ENCODE measurements at places on chromosomes 3 and 15.

DNA sequence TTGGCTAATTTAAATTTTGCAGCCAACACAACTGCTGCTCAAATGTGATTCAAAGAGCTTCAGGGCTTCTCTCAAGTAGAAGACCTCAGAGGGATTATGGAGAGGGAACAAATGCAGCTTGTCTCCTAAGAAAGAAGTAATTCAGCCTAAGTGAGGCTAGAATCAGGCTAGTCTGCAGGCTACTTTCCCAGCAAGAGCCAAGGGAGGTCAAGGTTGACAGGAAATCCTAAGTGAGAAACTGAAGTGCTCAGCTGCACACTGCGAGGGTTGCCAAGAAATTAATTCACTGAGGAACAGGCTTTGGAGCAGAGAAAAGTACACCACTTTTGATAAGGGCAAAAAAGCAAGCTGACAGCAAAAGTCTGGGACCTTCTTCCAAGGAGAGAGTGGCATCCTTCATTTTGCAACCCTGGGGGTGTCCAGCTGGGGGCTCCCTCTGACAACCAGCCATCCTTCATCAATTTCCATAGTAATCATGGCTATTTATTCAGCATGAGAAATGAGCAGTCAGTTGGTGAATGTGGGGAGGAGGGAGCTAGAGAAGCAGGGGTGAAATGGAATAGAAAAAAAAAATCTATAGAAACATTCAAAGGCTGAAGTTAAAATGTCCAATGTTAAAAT is 646.4 kb upstream of the ADAMTS9 start:
- no peak for DNase-seq

DNA sequence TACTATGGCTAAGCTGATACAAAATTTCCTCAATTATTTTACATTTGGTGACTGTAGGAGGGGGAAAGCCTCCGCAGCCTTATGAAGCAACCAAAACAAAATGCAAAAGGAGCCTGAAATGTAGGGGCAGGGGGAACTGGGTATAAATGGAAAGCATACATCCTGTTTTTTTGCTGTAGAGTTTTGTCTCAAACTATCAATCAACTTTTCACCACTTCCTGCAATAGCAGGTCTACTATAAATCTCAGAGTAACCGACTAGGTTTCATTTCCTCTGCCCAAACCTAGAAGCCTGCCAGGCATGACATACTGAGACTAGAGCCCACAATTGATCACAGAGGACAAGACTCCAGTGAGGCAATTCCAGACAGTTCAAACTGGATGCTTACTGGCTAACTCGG is 91.3 kb downstream of the SHQ1 start:
- no peak for DNase-seq

DNA sequence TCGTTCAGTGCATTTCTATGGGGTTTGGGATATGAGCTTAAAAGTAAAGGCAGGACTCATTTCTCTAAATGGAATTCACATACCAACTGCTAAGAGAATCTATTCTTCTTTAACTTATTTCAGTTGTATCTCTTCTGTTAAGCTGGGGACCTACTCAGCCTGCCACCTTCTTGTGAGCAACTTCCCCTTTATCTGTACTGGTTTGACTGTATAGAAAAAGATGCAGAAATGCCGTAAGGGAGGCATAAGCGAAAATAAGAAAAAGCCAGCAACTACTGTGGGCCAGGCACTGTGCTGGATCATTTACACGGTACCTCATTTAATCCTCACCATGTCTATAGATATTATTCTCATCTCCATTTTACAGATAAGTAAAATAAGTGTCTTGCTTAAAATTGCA is 38.4 kb downstream of the RBMS3 start:
- DNase-seq = no peak

DNA sequence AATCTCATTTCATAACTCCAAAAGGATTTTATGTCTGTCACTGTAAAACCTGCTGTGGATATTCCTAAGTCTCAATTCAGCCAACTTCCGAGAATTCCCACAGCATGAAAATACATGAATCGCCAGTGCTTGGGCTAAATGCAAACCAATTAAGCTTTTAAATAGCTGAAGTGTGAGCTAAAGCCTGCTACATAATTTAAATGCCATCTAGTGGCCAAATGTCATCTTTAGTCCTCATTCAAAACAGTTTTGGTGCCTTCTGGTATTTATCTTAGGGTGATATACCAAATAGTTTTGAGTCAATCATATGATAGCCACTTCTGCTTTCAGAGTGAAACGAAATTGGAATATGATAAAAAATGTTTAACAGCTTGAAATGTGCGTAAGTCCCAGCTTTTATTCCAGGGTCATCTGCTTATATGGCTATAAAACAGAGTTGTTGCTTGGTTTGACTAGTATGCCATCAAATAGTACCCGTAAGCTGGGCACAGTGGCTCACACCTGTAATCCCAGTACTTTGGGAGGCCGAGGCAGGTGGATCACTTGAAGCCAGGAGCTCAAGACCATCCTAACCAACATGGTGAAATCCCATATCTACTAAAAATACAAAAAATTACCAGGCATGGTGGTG is 41.8 kb upstream of the CCNL1 start:
- DNase-seq = no peak
